ENCODE measurements at places on chromosomes 6 and 20.

GRCh38 chr6:113971741-113972140 is 793 bp upstream of the HDAC2 start:
- DNase-seq = no peak

DNA sequence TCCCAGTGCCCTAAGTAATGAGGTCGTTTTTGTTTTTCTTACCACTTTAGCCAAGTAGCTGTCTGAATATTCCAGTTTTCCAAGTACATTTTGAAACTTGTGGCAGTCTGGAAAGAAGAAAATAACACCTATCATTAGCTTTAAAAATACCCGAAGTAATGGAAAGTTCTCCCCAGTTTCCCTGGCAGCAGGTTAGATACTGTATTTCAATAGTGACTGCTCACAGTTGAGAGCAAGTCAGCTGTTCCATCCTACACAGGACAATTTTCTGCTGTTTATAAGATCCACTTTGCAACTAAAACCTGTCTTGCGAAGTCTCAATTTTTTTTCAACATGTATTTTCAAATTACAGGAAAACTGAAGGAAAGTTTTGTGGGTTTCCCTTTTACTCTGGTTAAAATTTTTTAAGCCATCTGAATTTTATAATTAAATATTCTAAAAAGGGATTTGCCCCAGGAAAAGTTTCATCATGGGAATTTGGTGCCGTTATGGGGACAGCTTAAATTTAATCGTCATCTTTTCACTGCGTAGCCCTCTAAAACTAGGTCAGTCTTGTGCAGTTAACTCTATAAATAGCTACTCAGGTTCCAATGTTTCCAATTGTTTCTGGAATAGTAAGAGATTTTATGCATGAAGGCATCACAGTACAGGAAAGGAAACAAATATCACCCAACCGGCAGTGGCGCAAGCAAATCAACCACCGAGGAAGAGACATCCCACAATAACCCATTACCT is 96.9 kb downstream of the MBOAT1 start:
- no peak for DNase-seq

- DNase-seq = no peak
Observed at GRCh38 chr6:130981409-130981808, 81.6 kb downstream of the EPB41L2 start.

GRCh38 chr20:37223053-37223452 is 38.6 kb downstream of the GHRH start:
- no peak for DNase-seq

DNA sequence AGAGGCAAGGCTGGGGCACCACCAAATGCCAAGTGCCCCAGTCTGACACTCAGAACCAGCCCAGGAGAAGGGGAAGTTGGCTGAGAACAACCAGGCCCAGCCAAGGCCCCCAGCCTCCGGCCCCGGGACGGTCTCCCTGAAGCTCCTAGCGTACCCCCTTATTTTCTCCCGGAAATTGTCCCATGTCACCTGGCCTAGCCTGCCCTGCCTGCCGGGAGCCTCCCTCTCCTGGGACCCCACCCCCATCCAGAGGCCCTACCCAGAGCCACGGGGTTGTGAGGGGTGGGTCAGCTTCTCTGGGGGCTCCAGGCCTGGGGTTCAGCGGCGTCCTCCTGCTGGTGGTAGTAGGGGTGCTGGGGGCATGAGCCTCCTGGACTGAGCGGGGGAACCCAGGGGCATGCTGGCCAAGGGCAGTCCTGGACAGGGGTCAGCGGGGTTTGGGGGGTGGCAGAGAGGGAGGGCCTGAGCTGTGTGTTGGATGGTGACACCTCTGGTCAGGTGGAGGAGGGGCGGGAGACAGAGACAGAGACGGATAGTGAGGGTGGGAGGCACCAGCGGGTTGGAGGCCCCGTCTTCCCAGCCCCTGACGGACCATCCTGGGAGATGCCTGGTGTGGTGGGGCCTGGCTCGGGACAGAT is 7.9 kb upstream of the SLCO4A1 start:
- DNase-seq = no peak

DNA sequence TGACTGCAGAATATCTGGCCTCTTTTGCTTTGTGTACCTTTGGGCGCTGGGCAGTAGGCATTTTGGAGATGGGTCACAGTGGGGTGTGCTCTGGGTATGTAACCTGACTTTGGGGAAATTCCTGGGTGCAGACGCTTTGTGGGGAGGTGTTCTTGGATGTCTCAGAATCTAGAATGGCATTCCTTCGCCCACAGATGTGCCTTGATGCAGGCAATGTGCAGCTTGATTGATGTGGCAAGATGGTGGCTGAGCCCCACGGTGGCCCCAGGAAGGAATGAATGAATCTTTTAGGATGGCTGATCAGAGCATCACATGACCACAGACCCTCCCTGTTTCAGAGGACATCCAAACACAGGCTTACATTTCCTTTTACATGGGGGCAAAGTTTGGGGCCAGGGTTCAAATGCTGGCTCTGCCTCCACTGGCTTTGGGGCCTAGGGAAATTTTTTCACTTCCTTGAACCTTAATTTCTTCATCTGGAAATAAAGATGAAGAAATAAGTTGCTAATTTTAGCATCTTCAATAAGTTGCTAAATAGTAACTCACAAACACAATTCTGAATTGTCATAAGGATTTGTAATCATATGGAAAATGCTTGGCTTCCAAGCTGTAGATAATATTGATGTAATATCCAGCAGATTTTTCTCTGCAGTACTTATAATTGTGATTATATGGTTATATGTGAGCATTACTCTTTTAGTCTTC is 5.6 kb downstream of the PPP1R16B start:
- no peak for DNase-seq

- no peak for DNase-seq
Observed at GRCh38 chr20:10634211-10634610, 39.6 kb downstream of the JAG1 start.

- no peak for DNase-seq
Observed at GRCh38 chr6:25343984-25344383, 64.8 kb downstream of the CARMIL1 start.

GRCh38 chr20:5825130-5825719 is 75.0 kb downstream of the SHLD1 start:
- no peak for DNase-seq

DNA sequence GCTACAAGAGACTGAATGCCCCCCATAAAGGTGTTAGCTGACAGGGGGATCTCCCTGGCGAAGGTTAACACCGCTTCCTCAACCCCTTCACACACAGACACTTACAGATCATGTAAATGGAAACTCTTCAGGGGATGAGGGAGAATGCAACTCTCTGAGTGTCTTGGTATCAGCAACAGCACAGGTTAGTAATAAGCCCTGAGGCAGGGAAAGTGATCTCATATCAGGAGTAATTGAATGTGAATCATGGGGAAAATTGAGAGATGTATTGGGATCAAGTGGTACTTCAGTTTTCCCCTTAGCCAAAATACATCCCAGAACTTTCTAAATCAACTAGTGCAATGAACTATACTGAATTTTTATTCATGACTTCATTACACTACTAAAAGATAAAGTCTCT is 23.8 kb downstream of the OR2J3 start:
- no peak for DNase-seq
